ENCODE measurements at places on chromosomes 3 and 15.

- no peak for DNase-seq
These were observed 11.1 kb upstream of the CHRNB4 start for GRCh38 chr15:78651930-78652615.

DNA sequence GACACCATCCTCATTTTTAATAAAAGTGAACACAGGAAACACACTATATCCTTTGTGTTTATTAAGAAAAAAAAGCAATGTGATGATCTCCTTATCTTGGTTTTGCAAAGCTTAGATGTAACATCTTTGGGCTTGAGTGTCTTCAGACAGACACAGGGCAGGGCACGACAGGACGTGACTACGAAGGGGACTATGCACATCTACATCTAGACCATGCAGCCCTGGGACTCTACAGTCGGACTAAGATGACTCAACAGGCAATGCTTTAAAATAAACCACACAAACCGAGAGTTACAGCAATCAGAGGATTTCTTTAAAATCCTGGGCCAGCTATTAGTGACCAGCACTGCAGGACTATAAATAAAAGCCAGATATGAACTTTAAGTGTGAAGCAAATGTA lies 22.8 kb upstream of the TM2D3 start:
- no peak for DNase-seq

- DNase-seq: no peak
These were observed 138.3 kb downstream of the ANXA2 start for GRCh38 chr15:60259469-60259868.

DNA sequence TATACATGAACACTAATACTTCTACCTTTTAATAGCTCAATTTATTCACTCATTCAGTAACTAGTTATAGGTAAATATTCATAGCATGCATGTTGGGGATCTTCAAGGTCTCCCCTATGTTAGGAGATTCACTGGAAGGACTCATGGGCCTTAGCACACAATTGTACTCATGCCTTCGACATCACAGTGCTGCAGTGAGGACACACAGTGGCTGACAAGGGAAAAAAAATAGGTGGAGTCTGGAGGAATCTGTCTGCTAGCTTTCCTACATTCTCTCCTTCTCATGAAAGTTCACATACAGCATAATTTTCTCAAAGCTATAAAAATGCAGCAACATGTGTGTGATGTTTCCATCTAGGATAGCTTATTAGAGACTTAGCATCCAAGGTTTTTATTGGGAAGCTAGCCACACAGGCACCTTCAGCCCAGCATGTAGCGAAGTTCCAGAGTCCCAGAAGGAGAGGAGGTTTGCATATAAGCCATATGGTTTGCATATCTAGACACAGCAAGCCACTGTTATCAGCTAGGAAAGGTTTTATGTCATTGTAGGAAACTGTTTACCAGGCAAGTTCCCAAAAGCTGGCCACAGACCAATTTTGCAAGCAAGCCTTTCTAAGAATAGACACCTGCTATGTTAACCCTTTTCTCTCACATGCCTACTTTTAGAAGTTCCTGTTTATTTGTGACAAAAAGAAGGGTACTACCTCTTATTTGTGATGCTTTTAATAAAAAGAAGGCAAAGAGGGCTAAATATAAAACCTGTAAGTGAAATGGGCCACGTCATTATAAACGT lies 46.4 kb downstream of the MORC1 start:
- no peak for DNase-seq

- DNase-seq: no peak
These were observed 21.0 kb downstream of the MBNL1 start for GRCh38 chr3:152289708-152290107.

All from H54 (cell line).